ENCODE measurements at places on chromosomes 16 and 17.

DNA sequence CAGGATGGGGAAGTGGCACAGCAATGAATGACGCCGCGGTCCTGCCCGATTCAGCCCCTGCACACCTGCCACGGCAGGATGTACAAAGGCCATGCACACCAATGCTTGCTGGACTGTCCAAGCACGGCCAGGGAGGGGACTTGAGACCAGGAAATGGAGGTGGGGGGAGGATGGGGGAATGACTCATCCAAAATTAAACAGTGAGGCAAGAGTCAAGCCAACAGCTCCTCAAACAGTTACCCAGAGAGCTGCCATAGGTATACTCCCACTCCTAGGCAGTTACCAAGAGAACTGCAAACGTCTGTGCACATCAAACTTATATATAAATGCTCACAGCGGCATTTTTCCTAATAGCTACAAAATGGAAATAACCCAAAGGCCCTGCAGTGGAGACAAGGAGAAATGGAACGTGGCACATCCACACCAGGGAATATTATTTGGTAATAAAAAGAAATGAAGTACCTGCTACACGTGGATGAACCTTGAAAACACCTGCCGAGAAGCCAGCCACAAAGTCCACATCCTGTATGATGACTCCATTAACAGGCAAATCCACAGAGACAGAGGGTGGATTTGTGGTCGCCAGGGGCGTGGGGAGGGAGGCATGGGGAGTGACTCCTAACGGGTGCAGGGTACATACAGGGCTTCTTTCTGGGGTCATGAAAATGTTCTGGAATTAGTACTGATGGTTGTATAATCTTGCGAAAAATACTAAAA is 54.1 kb downstream of the VAC14 start:
- peak; percentile 92 for DNase-seq

GRCh38 chr17:68302666-68303065 is 11.4 kb downstream of the ARSG start:
- no peak for DNase-seq

GRCh38 chr16:57244463-57244766 is 644 bp upstream of the ARL2BP start:
- no peak for DNase-seq

DNA sequence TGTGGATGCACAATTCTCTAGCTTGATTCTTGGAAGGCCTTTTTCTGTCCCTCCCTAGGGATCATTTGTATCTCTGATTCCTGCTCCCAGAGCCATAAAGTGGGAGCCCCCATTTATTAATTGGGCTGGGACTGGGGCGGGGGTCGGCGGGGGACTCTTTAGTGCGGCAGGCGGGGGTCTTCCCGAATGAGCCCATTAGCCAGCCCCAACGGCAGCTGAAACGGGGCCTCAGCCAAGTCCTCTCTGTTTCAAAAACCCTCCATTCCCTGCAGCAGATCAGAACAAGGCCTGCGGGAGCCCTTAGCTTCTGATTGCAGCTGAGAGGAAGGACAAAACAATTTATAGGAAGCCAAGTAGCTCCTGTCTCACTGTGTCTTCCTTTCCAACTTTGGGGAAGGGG is 67.1 kb downstream of the NEUROD2 start:
- DNase-seq: no peak

DNA sequence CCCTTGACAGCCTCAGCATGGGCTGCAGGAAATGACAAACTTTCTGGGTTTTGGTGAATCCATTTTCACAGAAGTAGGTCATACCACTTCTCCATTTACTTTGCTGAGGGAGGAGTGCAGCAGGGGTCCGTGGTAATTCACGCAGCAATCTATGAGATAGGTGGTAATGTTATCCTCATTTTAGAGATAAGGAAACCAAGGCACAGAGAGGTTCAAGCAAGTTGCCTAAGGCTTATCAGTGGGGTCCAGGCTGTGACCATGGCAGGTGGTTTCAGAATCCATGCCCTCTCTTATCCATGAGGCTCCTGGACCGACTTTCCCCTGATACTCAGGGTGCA is 12.6 kb downstream of the TBX4 start:
- DNase-seq: no peak

GRCh38 chr17:27218719-27219488 is 75.0 kb upstream of the WSB1 start:
- DNase-seq: no peak

GRCh38 chr17:4142107-4142900 is 526 bp downstream of the ZZEF1 start:
- peak; percentile 38 for DNase-seq

DNA sequence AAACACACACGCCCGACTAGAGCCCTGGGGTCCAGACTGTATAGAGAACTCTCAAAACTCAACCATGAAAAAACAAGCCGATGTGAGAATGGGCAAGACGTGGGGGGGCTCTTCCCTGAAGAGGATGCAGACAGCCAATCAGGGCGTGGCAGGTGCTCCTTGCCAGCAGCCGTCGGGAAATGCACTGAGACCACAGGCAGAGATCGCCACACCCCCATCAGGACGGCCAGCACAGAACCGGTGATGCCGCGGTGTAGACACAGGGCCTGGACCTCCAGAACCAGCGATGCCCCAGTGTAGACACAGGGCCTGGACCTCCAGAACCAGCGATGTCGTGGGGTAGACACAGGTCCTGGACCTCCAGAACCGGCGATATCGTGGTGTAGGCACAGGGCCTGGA is 169.2 kb downstream of the LAT start:
- no peak for DNase-seq

DNA sequence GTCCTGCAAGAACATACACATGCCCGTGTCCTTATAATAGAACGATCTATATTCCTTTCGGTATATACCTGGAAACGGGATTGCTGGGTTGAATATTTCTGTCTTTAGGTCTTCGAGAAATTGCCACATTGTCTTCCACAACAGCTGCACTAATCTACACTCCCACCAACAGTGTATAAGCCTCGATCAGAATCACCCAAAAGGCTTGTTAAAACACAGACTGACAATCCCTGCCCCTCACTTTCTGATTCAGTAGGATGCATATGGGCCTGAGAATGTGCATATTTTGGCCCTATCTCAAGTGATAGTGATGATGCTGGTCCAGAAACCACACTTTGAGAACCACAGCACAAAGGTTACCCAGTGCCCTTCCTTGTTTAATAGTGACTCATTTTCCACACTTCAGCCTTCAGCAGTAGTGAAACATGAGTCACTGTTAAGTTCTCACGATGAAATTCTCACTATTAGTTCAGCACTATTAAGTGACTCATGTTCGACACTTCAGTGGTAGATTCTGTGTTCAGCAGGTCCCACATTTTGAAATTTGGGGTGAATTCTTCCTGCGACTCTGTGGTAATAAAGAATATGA is 215.6 kb downstream of the GRIN2A start:
- peak; percentile 60 for DNase-seq

GRCh38 chr17:76005263-76006149 is 4.9 kb downstream of the CDK3 start:
- DNase-seq: peak; percentile 63

- no peak for DNase-seq
These were observed 10.4 kb downstream of the CARD14 start for GRCh38 chr17:80180192-80180591.

GRCh38 chr16:75262104-75262799 is 10.8 kb upstream of the BCAR1 start:
- DNase-seq: no peak

DNA sequence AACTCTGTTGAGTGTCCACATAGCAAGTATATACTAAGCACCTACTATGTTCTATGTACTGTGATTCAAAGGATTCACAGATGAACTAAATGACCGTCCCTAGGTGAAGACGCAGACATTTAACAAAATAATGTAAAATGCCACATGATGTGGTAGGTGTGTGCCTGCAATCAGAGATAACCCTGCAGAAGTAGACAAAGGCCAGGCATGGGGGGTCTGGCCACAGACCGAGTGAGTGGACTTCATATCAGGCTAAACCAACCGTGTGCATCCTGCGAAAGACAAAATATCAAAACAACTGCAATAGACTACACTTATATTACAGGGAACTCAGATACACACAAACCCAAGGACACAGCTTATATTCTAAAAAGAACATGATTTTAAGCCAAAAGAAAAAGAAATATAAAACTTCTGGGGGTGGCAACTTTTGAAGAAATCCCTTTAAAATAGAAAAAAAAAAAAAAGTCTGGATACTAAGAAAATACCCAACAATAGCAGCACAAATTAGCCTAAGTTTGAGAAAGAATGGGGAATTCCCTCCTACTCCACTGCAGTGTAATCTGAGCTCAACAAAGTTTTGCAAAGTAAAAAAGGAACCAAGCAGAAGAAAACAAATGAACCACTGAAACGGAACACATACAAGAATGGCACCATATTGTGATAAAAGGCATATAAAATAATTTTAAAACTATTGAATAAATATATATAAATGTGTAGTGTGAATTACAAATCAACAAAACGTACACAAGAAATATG is 12.3 kb downstream of the HSDL1 start:
- no peak for DNase-seq

DNA sequence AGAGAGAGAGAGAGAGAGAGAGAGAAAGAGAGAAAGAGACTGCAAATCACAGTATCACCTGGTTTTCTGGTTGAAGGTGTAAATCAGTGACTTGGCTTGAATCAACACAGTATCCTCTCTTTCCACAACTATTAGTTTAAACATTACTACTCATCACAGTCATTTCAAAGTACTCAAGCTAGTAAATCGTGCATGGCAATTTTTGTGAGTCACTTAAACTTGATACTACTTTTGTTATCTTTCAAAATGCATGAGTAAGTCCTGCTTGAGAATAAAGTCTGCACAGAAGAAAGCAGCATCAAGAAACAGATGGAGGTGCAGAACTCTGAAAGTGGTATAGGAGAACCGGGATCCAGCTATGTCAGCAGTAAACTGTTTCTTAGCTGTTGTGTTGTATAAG is 535.4 kb downstream of the CDH8 start:
- DNase-seq: no peak

GRCh38 chr17:6094453-6094852 is 24.3 kb downstream of the WSCD1 start:
- no peak for DNase-seq

DNA sequence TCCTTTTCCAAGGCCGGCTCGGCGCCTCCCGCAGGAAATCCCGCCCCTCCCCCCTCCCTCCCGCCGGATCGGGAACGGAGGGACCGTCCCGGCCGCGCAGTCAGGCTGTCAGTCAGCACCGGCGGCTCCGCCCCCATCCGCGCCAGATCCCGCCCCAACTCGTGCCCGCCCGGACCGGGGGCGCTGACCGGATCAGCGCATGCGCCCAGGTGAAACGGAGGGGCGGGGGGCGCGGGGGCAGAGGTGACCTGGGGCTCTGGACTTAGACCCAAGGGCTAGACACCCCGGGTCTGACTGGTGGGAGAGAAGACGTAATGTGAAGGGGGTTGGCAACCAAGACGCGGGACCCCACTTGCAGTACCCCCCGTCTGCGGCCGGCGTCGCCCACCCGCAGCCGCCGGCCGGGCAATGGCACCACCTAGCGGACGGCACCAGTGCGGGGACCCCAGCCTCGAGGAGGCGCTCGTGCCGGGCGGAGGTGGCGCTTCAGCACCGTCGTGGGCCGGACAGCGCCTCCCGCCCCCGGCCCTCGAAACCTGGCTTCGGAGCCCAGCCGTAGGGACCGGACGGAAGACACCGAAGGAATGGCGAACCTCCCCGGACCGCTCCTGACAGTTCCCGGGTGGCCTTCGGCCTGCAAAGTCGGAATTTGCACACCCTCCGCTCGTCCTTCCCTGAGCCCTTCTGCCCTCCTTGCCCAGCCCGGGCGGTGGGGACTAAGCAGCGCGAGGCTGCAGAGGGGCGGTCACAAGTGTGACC is at the start of gene CASKIN2:
CASKIN2 (minus strand) TSS at position 42 of the 759 bp plus-strand sequence. CDS start 1,733 bp downstream, outside the sequence.
- peak; percentile 92 for DNase-seq

GRCh38 chr17:27669850-27670249 is 38.9 kb downstream of the LGALS9 start:
- no peak for DNase-seq

DNA sequence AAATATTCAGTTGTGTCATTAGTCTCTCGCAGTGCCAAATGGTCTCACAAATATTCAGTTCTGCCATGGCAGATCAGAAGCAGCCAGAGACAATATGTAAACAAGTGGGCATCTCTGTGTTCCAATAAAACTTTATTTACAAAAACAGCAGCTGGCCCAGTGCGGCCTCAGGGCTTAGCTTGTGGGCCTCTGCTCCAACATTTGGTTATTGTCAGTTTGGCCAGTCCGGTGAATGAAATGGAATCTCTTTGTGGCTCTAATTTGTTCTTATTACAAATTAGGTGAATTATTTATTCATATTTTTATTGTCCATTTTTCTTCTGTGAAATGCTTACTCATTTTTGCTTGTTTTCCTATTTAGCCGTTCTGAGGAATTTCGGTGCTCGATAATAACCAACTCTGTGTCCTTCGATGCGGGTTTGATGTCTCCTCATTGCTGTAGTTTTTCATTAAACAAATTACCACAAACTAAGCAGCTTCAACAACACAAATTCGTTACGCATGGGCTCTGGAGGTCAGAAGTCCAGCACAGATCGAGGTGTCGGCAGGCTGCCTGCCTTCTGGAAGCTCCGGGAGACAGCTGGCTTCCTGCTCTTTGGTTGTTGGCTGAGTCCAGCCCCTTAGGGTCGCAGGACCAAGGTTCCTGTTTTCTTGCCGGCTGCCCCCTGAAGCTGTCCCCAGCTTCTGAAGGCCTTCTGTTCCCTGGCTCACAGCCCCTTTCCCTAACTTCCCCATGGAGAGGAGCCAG is 4.1 kb upstream of the SLC38A10 start:
- no peak for DNase-seq

DNA sequence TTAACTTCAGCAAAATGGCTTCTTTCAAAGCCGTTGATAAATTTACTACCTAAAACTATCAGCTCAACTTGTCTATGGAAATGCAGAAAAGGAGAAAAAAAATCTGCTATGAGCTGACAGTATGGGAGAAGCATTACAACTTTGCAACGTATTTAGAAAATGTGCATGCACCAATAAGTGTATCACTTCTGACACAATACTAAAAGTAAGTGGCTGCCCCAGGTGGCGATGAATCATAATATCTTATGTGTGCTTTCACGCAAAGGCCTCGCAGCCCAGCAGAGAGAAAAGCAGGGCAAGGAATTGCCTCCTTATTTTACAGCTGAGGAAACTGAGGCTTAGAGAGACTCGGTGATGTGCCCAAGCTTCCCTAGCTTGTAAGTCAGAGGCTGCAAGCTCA is 101.8 kb downstream of the SALL1 start:
- no peak for DNase-seq

GRCh38 chr16:88962478-88963152 is 14.4 kb downstream of the CBFA2T3 start:
- DNase-seq: no peak

GRCh38 chr16:53202398-53202797 is 147.6 kb downstream of the CHD9 start:
- DNase-seq: no peak

DNA sequence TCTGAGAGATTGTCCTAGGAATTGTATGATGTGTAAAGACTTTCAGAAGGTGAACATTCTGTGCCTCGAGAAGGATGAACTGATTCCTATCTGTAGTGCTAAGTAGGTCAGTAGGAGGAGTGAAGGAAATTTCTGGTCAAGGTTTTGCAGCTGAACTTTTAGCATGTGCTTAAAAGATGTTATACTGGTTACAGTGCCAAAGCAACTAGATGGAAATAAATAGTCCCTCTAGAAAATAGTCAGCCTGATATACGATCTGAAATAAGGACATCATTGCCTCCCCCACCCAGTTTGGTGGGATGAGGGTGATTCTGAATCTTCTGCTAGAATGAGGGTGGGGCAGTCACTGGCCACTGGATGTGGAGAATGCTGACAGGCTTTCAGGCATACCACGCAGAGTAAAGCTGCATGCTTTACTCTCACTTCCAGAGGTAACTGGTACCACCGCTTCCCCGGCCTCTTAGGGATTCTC is 57.2 kb upstream of the VPS4A start:
- DNase-seq: no peak

Measured in EL (cell line).